WTC11 (cell line): ENCODE measurements at places on chromosomes 11 and 22.

- no peak for DNase-seq
Observed at GRCh38 chr11:116376547-116376946, 396.2 kb downstream of the BUD13 start.

GRCh38 chr11:93492464-93493251 is 50.5 kb downstream of the SMCO4 start:
- DNase-seq: no peak

GRCh38 chr22:43851979-43852307 is 10.4 kb downstream of the SULT4A1 start:
- DNase-seq: no peak

DNA sequence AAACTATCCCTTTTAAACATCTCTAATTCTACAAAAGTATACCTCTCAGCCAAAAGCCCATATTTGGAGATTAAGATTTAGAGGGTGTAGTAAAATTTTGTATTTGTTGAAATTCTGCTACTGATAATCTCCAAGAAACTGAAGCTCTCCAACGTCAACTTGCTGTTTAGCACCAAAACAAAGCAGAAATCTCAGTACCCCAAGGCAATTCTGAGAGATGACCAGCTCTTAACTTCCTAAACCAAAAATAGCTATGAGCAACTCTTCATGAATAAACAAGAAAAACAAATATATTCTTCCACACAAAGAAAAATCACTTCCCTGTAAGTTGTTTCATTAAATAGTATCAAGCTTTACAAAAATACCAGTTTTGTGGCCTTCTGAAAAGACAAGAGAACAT is 13.3 kb downstream of the RRAS2 start:
- DNase-seq: no peak

DNA sequence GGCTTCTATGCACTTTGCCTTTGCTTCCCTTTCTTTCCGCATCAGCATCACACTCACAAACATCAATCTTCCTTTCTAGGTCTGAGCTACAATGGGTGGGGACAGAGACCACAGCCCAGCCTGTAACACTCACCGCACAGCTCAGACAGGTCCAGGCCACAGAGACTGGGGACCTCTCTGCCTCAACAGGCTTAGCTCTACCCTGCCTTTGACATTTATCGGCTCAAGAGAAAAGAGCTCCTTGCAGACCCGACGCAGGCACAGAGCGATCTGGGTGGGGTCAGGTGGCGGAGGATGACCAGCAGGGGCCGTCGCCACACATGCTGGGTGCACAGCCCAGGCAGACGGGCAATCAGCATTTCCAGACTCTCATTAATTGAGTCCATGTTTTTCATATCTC is 837.3 kb downstream of the TBC1D22A start:
- no peak for DNase-seq

DNA sequence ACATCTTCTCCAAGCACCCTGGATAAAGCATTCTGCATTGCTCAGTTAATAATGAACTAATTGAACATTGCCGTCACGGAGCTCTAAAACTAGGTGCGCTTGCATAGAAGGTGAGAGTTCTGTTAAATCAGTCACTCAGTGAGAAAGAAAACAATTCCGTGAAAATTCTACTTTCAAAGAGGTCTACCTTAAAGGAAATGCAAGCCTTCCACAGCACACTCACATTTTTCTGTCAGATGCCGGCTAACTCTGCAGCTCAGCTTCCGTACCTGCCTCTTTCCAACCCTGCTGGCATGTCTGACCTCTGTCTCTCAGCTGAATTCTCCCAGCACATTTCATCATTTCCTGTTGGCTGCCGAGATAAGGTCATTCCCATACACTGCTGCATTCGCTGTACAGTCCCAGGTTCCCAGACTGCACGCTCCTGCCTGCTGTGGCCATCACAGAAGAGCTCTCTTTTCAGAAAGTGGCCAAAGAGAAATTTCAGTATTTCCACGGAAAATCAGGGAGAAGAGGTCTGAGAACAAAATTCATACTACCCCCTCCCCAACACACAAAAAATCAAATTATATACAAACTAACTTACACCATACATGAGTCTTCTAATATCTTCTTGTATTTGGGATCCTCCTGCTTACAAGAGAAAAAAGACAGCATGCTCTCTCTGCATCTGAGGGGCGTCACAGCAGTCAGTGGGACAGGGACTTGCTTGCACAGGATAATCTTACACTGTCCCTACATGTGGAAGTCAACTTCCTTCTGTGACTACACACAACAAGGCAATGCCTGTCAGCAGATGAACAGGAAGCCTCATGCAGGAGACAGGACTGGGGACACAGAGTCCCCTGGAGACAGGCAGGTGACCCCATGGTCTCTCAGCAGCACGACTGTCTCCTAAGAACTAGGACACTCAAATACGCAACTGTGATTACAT is 55.1 kb downstream of the PACSIN2 start:
- no peak for DNase-seq

GRCh38 chr22:18929459-18929858 is 6.6 kb downstream of the PRODH start:
- no peak for DNase-seq

GRCh38 chr11:1967641-1968225 is 20.6 kb downstream of the MRPL23 start:
- DNase-seq: no peak

DNA sequence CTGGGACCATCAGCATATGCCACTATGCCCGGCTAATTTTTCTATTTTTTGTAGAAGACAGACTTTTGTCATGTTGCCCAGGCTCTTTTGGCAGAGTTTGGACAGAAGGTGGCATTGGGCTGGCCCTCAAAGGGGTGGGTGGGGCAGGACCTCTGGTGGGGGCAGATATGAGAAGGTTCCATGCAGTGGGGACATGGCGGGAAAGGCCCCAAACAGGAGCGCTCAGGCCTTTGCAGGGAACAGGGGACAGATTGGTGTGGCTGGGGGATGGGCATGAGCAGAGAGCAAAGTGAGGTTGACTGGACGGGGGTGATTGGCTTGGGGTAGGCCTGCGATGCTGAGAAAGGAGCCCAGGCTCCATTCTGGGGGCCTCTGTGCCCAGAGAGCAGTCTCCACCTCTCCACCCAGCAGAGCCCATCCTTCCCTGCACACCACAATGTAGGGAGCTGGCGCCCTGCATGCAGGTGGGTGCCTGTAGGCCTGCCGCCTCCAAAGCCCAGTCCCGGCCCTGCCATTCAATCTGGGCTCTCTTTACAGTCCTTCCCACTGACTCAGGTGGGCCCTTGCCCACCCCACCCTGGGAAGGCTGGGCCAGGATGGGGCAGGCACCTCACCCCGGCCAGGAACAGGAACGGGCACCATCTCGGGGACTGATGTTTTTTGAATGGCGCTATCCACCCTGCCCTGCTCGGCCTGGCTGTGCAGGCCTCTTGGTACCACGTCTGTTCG is 98.7 kb downstream of the MORC2 start:
- DNase-seq: no peak

GRCh38 chr11:87879118-87879517 is 296.1 kb downstream of the RAB38 start:
- no peak for DNase-seq

- no peak for DNase-seq
Observed at GRCh38 chr22:44427611-44428470, 70.2 kb downstream of the RTL6 start.

DNA sequence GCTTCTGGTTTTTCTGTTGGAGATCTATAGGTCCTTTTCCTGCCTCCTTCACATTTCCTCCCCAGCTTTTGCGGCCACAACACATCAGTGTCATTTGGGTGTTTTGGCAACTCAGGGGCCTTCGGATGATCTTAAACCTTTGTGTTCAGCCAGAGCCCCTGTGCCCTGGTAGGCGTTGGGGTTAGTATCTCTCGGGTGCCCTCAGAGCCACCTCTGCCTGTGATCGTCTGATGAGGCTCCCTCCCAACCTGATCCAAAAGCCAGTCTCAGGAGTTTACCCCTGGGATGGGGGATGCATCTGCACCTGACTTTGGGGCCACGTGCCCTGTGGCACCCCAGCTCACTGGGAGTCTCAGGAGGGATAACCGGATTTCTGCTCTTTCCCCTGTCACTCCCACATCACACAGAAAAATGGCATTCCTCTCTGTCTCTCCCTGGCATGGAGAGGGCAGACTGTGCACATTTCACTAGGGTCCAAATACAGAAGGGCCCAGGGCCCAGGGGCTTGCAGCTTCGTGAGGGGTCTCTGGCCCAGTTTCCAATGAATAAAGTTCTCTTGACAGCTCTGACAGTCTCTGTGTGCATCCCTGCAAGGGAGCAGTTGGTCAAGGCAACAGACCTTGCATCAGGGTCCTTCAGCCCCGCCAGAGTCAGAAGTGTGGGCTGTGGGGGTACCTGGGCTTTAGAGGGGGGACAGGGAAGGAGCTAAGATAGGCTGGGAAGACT is 2.6 kb downstream of the RNF26 start:
- no peak for DNase-seq

DNA sequence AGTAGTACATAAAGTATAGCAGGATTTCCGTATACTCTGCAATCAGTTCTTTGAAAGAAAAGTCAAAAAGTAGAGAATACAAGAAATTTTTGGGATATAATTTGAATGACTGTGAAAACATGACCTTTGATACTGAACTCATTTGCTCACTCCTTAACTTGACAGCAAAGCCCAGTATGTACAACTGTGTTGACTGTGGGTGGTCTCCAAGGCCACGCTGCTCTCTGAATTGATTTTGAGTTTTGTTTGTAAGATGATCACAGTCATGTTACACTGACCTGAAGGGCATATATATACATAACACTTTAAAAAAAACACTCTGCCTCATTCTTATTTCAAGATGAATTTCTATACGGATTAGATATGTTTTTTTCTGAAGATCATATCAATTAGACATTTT is 9.5 kb upstream of the AMOTL1 start:
- no peak for DNase-seq

DNA sequence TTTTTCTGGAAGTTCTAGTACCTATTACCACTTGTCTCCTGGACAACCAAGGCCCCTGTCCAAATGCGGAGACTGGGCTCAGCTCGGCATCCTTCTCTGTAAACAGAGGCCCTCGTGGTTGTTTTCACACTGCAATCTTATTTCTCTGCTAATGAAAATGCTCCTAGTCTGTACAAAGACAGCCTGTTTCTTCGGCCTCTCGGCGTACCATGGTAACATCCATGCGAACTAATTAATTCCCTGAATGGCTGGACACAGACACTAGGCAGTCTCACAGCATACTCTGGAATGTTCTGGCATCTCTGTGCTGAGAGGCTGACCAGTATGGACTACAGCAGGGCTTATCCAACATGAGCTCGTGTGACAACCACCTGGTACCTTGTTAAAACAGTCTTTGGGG is 5.7 kb downstream of the POLR3H start:
- no peak for DNase-seq

DNA sequence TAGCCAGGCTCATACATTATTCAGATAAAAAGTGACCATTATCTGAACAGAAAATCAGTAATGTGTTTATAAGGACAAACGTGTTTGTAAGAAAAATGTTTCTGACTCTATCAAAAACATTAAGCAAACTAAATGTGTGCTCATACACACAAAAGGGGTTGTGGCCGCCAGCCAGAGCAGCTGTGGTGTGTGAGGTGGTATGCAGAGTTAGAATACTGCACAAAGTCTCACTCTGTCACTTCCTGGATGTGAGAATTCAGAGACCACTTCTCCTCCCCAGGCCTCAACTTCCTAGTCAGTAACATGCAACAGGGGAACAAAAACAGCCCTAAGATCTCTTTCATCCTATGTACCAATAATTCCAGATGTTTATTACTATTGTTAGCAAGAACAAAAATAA is 9.4 kb downstream of the OR5B21 start:
- DNase-seq: no peak

DNA sequence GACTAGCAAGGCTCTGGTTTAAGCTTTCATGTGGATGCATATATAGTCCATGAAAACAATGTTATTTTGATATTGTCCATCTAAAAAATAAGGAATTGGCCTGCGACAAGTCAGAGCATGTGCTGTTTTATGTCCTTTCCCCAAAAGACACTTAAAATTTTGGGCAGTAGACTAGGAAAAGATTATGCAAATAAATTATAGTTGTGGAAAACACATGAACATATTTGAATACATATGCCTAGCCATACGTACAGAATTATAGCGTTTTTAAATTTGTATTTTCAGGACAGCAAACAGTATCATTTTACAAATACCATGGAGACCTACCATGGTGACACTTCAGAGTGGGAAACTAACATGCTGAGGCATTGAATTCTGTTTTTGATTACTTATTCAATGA is 113.8 kb upstream of the SLC5A12 start:
- DNase-seq: no peak

- no peak for DNase-seq
Observed at GRCh38 chr11:56948991-56949515, 39.7 kb upstream of the OR5AK2 start.

DNA sequence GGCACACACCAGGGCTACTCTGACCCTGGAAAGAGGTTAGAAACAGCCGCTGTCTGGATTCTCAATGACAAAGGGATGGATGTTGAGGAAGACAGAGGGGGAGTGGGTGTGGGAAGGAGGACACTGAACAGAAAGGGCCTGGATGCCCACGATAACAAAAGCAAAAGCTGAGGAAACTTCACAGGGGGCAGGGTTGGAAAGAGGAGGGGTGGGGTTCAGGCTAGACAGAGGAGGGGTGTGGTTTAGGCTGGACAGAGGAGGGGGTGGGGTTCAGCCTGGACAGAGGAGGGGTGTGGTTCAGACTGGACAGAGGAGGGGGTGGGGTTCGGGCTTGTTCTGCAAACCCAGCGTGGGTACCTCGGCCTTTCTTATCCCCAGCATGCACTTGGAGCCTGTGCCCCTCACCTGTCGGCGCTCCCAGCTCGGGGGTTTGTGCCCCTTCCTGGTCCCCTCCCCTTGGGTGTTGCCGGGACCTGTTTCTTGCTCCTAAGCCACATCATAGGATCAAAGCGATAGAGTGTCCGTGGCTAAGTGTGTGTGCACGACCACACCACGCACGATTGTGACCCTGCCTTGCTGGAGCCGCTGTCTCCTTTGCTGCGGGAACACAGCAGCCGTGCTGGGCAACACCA is 75.6 kb downstream of the BRD1 start:
- DNase-seq: no peak

- no peak for DNase-seq
Observed at GRCh38 chr11:11895672-11896071, 53.9 kb downstream of the USP47 start.

- no peak for DNase-seq
Observed at GRCh38 chr11:69511358-69512055, 30.0 kb downstream of the LINC01488 start.

DNA sequence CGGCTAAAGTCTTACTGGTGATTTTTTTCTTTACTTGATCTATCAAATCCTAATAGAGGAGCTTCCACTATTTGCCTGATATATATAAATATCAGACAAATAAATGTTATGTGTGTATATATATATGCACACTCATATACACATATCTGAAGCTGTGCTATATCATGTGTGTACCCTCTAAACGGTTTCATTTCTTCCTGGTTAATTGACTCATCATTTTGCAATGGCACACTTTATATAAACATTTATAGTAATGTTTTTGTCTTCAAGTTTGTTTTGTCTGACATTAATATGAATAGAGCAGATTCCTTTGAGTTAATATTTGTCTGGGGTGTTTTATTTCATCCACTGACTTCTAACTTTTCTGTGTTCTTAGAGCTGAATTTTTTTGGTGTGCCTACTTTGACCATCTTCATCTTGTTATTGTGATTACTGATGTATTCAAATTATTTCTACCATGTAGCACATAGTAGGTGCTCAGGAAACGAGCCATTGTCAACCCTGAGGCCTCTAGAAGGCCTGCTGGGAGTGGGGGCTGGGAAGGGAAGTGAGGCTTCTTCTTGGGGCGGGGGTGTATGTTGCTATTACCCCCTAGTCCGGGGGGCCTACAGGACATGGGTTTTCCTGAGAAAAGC is 82.6 kb downstream of the LRRC32 start:
- DNase-seq: no peak

GRCh38 chr11:130832566-130833425 is 83.5 kb downstream of the SNX19 start:
- no peak for DNase-seq

- no peak for DNase-seq
Observed at GRCh38 chr11:102177974-102178631, 67.9 kb downstream of the YAP1 start.
